Natural killer cell treated with Interleukin-12 subunit alpha and Interleukin-12 subunit beta and Interleukin-15 and Interleukin-18, amount 100 ng/mL, for 72 hours (primary cell): ENCODE measurements at places on chromosomes 5 and 9. TPM values are rescaled to one million over a fixed set of nuclear protein-coding genes. Genes with fewer than 3 reads are reported as not detected.

Gene RNF145
- 92.3 TPM for total RNA-seq

Gene C9orf50
- not detected for total RNA-seq

DNA sequence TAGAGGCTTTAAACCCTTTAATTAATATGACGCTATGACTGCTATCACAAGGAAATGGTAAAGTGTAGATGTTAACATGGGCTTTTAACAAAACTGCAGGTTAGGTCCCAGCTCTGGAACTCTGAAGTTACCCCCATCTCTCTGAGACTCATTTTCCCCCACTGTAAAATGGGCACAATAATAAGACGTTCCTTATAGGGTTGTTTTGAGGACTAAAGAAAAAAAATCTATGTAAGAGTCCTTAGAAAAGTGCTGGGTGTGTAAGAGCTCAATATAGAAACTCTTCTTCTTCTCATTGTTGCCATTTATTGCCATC, 45.8 kb upstream of the STK32A start:
- DNase-seq: no peak

DNA sequence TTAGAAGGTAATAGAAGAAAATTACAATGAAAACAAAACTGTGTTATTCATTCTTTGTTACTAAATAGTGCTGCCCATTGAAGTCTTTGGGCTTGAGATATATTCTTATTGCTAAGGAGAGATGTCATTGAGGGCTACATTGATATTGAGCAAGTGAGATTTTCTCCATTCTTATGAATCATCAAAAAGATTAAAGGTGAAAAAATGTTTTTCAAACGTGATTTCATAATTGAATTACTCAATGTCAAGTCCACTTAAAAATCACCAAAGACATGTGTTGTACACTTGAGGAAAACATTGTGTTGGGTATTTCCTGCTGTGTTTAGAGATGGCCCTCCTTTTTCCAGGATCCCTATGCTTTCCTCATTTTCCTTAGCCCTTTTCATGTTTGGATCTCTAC, 448.1 kb downstream of the NFIB start:
- DNase-seq: no peak

GRCh38 chr5:1874771-1875220, 7.9 kb downstream of the IRX4 start:
- no peak for DNase-seq

DNA sequence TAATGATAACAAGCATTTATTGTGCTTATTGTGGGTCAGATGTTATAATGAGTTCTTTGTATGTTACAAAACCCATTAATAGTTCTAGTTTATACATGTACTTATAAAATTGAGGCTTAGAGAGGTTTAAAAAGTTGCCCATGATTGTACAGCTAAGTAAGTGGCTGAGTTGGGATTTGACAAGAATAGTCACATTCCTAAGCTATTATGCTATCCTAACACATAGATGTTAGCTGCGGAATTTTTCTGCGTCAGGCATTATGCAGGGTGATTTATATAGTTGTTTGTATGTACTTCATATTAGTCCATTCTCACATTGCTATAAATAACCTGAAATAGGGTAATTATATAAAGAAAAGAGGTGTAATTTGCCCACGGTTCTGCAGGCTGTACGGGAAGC, 12.5 kb downstream of the COMMD10 start:
- DNase-seq: no peak

Gene CRHBP
- not detected for total RNA-seq

DNA sequence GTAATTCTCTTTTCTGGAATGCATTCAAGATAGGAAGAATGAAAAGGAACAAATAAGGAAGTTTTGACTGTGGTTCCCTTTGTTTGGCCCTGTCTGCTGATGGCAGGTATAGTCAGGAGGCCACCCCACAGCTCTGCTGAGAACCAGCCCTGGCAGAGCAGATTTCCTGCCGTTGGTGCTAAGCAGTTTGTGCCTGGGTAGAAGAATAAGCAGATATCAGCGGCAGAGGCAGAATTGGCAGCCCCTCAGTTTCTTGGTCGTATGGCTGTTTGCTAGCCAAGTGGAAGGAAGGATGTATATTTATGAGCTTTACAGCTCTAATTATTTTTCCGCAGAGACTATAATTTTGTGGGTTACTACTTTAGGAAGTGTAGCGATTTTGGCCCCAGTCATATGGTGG, 310.2 kb upstream of the RFX3 start:
- no peak for DNase-seq

DNA sequence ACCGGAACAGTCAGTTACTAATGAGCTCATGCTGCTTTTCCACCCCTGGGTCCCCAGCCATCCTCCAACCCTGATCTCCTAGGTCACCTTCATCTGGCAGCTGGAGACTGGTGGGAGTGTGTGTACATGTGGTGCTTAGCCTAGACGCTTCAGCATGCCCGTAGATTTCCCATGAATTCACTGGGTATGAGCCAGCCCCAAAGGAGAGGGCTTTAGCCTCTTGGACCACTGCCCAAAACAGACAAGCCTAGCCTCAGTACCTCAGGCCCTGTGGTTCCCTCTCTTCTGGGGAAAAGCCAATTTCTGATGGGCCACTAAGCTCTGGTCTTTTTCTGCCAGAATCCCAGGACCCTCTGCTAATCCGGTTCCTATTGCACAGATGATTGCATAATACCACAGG, 48.0 kb upstream of the ASTN2 start:
- no peak for DNase-seq

Gene VLDLR
- 20.3 TPM for total RNA-seq
